ENCODE measurements at places on chromosomes 5 and 9.

GRCh38 chr5:10507575-10508096, 56.2 kb upstream of the ANKRD33B start:
- no peak for DNase-seq

GRCh38 chr9:10562581-10563343, 50.0 kb downstream of the PTPRD start:
- DNase-seq: no peak

DNA sequence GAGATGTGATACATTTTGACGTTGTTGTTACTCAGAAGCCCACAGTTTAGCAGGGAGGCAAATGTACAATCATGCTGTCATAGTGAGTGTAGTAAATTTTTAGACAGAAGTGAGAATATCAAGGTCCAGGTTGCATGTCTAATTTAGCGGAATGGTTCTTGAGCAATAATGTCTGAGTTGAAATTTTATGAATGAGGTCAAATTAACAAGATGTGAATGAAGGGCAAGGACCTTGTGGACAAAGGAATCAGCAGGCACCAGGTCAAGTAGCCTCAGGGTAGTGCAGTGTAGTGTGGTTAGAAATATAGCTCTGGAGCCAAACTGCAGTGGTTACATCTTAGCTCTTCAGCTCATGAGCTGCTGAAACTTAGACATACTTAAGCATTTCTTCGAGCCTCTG, 36.2 kb downstream of the TNFSF8 start:
- DNase-seq: no peak

DNA sequence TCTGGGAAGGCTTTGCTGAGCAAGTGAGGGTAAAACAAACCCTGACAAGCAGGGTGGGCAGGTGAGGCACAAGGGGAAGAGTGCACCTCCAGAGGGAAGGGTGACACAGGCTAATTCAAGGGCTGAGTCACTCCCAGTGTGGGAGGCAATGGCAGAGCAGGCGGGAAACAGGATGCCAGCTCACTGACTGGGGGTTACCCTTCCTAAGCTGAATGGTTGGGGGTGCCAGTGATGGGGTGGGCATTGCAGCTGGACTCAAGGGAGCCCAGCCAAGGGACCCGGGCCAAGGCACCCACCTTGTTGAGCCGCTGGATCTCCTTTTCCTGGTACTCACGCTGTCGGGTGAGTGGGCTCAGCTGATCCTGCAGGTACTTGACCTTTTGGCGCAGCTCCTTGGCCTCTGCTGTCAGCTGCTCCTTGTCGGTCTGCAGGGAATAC, 18.4 kb downstream of the GPX3 start:
- no peak for DNase-seq

DNA sequence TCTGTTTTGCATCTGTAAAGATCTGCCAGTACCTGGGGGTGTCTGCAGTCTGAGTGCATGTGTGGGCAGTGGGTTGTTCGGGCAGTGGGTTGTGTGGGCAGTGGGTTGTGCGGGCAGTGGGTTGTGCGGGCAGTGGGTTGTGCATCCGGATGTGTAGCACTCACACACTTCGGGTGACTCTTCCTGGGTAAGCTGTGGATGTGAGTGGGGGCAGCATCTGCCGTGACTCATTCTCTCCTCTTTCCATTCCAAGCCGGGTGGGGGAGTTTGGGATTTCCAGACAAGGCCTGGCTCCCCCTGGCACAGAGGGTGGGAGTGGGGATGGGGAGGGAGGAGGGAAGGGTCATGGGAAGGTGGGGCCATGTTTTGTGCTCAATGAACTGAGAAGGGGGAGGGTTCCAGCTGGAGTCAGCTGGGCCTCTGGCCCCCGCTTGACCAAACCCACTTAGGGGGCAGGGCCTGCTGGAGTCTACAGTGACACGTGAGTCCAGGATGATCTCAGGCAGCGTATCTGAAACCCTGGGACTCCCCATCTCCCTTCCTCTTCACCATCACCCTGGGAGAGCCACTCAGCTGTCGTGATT, 8.3 kb downstream of the CRB2 start:
- no peak for DNase-seq

GRCh38 chr5:130884023-130884422, 281.0 kb downstream of the HINT1 start:
- DNase-seq: no peak

GRCh38 chr5:75234251-75234650, 2.4 kb downstream of the ANKRD31 start:
- DNase-seq: no peak

DNA sequence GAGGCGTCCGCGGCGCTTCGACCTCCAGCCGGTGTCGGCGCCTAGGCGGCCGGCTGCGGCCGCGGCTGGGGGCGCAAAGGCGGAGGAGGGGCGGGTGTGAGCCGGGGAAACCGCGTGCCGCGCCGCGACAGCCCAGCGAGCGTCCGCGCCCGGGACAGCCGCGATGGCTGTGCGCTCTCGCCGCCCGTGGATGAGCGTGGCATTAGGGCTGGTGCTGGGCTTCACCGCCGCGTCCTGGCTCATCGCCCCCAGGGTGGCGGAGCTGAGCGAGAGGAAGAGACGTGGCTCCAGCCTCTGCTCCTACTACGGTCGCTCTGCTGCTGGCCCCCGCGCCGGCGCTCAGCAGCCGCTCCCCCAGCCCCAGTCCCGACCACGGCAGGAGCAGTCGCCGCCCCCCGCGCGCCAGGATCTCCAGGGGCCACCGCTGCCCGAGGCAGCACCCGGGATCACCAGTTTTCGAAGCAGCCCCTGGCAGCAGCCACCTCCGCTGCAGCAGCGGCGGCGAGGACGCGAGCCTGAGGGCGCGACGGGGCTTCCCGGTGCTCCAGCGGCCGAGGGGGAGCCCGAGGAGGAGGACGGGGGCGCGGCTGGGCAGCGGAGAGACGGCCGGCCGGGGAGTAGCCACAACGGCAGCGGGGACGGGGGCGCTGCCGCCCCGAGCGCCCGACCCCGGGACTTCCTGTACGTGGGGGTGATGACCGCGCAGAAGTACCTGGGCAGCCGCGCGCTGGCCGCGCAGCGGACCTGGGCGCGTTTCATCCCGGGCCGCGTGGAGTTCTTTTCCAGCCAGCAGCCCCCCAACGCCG, 605 bp downstream of the CHSY3 start:
- no peak for DNase-seq

- DNase-seq: no peak
Measured at GRCh38 chr5:52342361-52342760, 445.4 kb upstream of the ITGA1 start.

DNA sequence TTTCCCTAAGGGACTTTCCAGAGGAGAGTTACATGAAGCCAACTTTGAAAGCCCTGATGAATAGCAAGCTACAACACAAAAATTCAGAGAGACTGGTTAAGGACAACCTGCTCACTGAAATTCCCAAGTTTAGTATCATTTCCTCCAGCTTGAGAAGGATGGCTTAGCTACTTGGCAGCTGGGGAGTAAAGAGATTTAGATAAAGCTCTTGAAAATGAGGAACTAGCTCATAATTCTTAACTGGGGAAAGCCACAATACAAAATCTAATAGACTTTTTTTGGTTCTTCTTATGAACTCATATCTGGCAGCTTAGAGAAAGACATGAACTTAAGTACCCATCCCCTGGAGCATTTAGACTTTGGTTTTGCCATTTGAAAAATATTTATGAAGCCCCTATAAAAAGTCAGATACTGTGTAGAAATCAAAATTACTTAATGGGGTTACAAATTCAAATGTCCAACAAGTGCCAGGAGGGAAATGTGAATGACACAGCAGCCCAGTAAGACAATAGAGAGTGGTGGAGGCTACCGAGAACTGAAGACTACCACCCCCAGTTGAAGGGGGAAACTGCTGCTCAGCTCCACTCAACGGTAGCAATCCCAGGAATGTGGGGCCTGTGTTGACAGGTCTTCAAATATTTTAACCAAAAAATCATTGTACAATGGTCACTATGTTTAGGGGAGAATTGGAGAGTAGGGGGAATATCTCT, 79.4 kb upstream of the ADRB2 start:
- no peak for DNase-seq

DNA sequence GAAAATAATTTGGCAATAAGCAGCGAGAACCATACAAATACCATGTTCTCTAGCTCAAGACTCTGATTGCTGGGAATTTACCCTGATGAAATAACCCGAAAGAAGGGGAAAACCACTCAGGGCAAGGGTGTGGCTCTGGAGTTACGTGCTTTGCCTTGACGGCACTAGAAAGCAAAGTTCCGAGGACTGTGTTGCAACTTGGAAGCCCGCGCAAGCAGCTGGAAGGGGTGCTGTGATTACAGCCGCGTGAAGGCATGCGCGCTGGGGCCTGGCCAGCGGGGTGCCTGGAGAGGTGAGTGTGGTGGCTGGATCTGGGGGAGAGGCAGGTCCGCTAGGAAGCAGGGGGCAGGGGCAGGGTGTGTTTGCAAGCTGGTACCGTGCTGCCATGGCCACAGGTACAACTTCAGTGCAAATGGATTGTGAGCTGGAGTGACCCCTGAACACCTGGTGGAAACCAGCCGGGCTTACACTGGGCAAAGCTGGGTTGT, 52.6 kb upstream of the CNOT6 start:
- no peak for DNase-seq

GRCh38 chr9:32899181-32899580, 102.2 kb downstream of the APTX start:
- DNase-seq: no peak

GRCh38 chr5:179240561-179240960, 104.7 kb downstream of the ADAMTS2 start:
- DNase-seq: no peak

DNA sequence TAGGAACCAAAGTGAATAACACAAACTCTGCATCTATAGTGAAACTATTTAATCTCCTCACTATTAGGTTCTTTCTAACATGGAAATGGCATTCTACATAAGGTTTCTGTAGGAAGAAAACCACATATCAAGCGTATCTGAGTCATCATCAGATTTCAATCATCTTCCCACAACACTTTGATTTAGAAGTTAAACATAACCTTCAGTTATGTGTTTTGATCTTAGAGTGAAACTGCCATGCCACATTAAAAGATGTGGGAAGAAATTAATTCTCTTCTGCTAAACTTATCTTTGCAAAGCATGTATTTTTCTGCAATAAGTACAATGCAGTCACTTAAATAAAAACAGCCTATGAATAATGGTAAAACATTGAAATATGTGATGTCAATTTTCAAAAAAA, 55.0 kb downstream of the MEF2C start:
- no peak for DNase-seq

GRCh38 chr9:94287877-94288513, 28.9 kb downstream of the ZNF169 start:
- DNase-seq: no peak

DNA sequence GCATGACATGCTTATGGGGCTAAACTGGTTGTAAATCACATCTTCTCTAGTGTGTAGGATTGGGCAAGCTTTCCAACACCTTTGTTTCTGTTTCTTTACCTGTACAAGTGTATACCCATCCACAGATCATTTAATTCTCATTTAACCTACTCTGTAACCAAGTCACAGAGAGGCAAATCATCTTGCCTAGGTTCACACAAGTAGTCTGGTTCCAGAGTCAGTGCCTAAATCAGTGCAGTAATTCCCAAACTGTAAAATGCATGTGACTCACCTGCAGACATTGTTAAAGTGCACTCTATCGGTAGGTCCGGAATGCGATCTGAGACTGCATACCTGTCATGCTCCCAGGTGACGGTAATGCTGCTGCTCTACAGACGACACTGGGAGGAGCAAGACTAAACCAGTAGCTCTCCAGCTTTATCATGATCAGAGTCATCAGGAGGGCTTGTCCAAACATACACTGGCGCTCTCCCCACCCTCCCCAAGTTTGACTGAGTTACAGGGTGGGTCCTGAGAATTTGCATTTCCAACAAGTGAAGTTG, 107.9 kb upstream of the FREM1 start:
- no peak for DNase-seq

- DNase-seq: no peak
Measured at GRCh38 chr5:170056561-170057267, 49.0 kb upstream of the FOXI1 start.

DNA sequence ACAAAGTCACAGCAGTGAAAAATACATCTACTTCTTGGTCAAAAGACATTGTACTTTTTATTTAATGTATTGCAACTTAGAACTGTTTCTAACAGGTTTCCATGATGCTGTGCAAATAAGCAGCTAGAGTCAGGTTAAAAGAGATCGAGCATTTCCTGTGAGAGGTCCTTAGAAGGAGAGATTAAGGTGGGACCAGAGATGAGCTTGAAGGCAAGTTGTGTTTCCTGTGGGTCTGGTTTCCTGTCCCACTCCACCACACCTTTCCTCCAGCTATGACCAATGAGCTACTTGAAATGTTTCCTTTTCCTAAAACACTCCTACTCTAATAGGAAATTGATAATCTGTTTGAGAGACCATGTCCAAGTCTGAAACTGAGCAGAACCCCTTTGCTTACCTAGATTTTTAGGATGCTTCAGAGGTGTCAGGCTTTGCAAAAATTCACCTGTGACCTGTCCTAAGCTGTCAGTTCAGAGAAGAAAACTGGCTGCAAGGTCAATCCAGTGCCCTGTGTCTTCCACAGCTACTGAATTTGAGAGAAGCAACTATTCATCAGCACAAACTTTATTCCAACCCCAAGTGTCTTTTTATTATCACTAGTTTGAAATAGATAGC, 13.1 kb upstream of the RLN1 start:
- DNase-seq: no peak

DNA sequence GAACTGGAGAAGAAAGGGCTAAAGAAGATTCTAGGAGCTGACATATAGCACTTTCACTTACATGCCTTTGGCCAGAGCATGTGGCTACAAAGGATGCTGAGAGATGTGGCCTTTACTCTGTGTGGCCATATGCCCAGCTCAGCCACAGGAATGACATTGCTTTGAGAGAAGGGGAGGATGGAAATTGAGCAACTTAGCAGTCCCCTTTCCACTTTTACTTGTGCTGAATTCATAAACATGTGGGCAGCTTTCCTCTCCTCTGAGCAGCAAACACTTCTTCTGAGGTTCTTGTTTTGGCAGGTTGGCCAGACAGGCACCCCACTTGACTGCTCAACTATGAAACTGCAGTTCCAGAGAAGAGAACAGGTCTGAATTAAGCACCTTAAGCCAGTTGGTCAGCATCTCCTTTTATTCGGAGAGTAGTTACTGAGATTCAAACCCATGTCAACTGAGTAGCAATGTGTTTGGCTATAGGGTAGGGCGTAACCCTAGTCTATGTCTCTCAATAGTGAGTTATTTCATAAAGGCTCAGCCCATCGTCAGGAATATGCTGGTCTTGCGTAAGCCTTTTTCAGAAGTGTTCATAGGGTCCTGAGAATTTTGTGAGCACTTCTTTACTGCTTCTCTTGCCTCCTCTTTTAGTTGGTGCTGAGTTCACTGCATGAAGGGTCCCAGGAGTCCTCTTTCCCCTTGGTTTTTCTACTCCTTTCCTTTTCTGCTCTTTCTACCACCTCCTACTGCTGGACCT, 134.5 kb downstream of the PALM2AKAP2 start:
- no peak for DNase-seq
